ENCODE measurements at places on chromosomes 4 and X.

DNA sequence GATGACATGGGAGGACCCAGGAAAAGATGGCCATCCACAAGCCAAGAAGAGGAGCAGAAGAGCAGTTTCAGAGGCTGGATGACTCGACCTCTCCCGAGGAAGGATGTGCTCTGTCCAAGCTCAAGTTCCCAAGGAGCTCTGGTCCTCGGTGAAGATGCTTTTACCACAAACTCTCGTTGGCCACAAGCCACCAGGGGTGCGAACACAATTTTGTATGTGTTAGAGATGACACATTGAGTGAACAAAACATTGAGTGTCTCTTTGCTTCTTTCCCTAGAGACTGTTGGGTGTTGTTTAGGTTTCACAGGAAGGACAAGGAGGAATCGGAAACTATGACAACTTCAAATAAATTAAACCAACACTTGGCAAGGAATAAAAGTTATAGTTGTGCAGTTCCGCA lies 26.3 kb downstream of the FGFBP1 start:
- DNase-seq = no peak

DNA sequence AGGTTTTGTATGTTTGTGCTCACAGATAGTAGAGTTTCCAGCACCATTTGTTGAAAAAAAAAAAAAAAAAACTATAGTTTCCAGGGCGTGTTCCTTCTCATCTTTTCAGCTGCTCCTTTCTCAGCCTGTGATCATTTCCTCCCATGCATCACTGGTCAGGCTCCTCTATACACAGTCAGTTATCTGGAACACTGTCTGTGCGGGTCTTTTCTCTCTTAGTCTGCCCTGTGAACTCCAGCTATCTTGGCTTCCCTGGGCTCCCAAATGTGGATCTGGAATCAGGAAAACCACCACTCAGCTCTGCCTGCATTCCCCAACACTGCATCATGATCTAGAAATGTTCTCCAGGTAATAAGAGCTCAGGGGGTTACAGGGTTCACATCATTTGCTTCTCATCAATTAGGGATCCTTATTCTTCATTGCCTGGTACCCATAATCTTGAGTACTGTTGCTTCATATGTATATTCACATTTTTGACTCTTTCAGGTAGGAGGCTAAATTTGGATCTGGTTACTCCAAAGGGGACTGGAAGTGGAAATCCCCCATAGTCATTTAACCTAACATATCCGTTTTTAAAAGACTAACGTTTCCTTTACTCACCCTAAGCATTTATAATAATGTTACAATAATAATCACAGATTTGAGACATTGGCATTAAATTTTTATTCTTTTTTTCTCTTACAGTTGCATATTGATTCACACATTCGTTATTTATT lies 221.8 kb upstream of the KLF3 start:
- DNase-seq = no peak

GRCh38 chr4:139191373-139191772 lies 14.4 kb upstream of the ELF2 start:
- no peak for DNase-seq

- DNase-seq = no peak
These were observed 2.4 kb downstream of the ZFYVE28 start for GRCh38 chr4:2415881-2416563.
